CD4-positive, alpha-beta T cell treated with Interleukin-17A for 1 hour (primary cell): ENCODE measurements at places on chromosomes 4 and X.

DNA sequence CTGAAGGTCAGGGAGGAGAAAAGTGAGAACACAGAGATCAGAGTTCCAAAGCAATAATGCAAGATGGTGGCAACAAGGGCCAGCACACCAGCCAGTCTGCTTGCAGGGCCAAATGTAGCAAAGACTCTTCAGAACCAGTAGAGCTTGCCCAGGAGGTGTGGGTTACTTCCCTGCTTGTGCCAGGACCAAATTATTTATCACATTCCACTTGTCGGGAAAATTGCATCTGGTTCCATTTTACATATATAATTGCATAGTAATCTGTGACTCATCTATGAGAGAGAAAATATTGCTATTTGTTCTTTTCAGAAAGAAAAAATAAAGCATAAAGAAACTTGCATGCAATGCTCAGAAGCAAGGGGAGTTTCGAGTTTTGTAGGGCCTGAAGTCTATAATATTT, 41.4 kb downstream of the MAML3 start:
- DNase-seq, result no peak

DNA sequence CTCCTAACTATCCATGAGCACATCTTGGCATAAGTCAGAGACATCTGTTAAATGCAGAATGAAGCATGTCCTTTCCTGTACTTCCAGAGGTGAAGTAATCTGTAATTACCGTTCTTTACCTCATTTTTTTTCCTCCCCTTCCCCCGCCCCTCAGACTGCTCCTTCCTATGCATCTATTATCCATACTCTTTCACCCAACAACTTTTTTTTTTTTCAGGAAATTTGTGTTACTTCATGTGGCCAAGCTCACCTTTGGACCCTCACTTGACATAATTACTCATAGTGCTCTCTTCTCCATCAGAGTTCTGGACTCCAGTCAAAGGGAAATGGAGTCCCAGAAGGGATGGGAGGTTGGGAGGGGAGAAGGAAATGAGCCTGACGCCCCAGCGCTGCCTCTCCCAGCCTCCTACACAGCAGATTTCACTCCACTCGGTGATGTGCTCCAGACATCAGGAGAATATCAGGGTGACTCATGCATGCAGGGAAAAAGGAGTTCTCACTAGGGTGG, 568.8 kb downstream of the STIM2 start:
- no peak for DNase-seq

GRCh38 chrX:71131510-71131909, 13.1 kb downstream of the MED12 start:
- DNase-seq, result no peak

GRCh38 chr4:42123071-42123644, 29.3 kb downstream of the BEND4 start:
- DNase-seq, result no peak

DNA sequence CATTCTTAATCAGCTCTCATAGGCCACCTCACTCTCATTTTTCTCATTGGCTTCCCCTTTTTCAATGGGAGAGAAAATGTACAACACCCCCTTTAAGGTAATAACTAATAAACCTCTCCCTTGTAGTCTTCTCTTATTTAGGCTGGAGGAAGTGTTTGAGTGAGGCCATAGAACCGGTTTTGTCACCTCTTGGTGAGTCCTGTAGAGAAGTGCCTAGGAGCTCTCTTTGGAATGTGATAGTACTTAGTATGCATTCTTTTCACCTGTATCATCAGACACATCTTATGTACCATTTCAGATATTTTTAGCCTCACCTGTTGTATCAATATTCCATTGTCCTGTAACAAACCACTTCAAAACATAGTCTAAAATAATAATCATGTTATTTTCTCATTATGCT, 3.5 kb upstream of the TAB3 start:
- no peak for DNase-seq

DNA sequence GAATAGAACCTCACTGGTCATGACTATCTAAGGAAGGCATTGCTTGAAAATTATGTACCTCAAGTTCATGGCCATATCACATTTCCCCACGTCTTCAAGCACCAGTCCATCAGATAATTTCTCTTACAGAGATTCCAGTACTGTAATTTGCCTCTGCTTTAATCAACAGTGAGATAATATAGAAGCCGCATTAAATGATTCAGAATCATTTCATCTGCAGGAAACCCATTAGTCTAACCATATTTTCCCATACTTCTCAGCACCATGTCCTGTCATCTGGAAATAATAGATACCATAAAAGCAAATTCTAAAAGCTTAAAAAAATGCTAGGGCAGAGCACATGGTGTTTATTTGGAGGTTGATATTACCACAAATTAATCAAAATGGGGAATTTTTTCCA, 310.3 kb upstream of the SLIT2 start:
- no peak for DNase-seq

DNA sequence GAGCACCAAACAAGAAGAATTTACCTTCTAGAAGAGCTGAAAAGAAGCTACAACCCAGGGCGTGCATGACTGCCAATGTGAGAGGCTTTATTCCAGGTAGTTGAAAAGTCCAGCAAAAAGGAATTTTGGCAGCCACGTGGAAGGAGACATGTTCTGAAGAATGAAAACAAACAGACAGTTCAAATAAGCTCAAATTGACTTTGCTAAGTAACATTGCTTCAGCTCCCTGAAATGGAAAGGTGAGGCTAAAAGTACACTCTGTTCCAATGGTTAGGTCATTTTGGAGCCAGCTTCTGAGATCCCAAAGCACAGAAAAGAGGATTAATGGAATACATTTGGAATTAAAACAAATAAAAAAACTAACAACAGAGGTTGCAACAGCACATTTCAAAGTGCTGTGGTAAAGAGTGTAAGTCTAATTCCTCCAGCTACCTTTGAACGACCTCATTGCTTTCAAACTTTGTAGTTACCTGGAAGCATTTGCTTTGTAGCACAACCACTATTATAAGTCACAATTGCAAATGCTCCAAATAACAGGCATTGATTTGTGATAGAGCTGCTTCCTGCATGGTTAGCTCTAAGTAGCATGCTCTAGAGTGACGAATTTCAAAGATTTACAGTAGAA, 405.3 kb upstream of the EDA2R start:
- no peak for DNase-seq

- DNase-seq, result no peak
Measured at GRCh38 chr4:33134366-33134765, 2414.2 kb downstream of the PCDH7 start.
